ENCODE measurements at places on chromosomes 2 and 18.

DNA sequence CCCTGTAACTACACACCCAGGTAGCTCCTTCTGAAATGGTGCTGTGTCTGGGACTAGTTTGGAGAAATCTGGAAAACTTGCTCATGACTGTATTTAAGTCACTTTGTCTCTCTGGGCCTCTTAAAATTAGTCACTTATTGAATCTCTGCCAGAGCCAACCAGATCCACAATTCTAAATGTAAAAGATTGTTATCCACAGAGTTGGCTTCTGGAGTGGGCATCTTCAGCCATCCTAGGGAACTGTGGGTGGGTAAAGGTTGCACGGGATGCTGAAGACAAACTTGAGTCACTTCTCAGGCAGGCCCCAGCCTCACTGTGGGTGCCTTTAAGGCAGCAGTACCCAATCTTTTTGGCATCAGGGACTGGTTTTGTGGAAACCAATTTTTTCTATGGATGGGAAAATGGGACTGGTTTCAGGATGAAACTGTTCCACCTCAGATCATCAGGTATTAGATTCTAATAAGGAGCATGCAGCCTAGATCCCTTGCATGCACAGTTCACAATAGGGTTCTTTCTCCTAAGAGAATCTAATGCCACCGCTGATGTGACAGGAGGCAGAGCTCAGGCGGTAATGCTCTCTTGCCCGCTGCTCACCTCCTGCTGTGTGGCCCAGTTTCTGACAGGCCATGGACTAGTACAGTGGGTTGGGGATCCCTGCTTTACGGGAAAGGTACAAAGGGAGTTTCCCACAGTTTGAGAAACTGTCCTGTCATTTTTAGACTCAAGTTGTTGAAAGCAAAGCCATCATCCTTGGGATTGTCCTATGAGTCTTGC lies 98.3 kb upstream of the SPRED2 start:
- no peak for DNase-seq

- no peak for DNase-seq
Observed at GRCh38 chr2:8152392-8153257, 529.2 kb upstream of the ID2 start.

DNA sequence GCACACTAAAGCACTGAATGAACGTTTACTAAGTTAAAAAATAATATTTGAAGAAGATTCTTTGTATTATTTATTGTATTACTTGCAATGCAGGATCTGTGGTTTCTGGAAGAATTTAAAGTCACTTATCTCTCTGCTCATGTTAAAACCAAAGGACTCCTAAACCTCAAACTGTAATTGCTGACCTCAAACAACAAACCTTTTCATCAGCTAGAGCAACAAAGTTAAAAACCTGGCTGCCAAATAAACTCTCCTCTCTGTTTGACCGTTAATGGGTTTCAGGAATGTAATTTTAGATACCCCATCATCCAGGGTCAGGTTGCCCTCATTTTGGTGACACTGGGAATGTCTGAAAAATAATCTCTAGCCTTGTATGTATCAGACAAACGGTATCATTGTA lies 239.1 kb downstream of the TGIF1 start:
- no peak for DNase-seq

GRCh38 chr2:206570199-206570598 lies 72.1 kb upstream of the FAM237A start:
- no peak for DNase-seq

GRCh38 chr2:29202819-29203495 lies 87.7 kb downstream of the CLIP4 start:
- DNase-seq, result no peak

DNA sequence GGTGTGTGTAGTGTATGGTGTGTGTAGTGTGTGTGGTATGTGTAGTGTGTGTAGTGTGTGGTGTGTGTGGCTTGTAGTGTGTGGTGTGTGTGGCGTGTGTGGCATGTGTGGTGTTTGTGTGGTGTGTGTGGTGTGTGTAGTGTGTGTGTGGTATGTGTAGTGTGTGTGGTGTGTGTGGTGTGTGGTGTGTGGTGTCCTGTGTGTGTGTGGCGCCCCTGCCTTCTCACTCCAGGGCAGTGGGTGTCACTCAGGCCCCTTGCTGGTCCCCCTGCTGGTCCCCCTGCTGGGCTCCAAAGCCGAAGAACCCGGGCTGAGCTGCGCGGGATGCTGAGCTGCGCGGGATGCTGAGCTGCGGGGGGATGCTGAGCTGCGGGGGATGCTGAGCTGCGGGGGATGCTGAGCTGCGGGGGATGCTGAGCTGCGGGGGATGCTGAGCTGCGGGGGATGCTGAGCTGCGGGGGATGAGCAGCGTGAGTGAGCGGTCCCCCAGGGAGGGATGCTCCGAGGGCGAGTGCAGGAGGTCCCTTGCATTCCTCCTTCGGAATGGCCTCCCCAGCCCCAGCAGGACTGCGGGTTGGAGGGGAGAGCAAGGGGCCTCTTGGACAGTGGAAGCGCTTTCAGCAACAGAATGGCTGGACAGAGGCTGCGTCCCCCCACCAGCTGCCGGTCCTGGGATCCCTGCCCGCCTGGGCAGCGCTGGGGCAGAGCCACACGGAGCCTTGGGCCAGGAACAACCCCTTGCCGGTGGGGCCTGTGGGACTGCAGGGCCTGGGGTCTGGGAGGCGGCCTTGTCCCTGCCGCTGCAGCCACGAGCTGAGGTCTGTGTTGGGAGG lies 3.4 kb upstream of the RTP5 start:
- DNase-seq, result no peak

- no peak for DNase-seq
Observed at GRCh38 chr18:5064841-5065370, 132.2 kb downstream of the AKAIN1 start.

DNA sequence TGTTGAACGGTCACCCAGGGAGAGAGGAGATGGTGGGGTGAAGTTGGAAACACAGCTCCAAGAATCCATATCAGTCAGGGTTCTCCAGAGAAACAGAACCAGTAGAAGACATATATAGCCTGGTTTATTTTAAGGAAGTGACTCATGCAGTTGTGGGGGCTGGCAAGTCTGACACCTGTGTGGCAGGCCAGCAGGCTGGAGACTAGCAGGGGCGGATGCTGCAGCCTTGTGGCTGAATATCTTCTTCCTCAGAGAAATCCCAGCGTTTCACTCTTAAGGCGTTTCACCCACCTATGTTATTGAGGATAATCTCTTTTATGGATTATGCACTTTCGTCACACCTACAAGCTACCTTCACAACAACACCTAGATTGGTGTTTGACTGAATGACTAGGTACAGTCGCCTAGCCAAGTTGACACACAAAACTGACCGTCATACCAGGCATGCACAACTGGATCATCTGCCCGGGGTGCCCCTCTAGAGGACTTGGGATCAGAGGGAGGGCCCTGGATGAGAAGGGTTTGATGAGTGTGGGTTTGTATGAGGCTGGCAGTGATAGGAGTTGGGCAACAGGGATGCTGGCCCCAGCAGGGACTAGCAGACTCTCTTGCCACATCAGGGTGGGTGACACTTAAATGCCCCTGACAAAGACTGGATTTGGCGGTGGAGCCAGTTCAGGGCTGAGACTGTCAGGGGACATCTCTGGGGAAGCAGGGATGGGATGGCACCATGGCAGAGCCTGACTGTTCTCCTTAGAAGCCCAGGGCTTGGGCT lies 23.4 kb downstream of the MROH2A start:
- DNase-seq, result no peak

GRCh38 chr2:183204397-183204796 lies 80.2 kb downstream of the NUP35 start:
- DNase-seq, result no peak

- no peak for DNase-seq
Observed at GRCh38 chr2:123864416-123864815, 160.7 kb upstream of the CNTNAP5 start.

DNA sequence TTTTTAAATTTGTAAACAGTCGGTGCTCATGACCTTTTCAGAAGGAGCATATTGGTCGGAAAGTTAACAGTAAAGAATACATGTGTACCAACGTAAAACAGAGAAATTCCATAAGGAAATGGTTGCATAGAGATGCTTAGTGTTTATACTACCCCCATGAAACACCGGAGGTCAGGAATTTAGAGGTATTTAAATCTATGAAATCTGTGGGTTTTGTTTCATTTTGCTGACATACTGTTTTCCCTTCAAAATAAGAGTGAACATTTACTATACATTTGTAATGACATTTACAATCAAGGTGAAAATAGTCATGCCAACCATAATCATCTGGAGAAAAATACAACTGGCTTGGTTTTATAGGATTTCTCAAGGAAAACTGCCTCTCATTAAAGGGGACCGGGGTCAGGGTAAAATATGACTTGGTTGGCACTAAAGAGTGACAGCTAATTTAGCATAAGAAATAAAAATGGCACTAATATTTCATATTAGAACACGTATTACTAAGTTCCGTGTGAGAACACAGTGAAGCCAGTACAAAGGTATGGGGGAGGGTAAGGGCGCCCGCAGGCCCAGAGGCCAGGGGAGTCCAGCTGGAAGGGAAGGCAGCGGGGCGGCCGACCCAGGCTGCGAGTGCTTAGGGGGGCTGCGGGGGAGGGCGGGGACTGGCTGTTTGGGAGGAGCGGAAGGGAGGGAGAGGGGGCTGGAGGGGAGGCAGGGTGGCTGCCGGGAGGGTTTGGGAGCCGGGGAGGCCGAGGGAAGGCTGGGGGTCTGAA lies 1.1 kb upstream of the RNU4ATAC start:
- peak; percentile 32 for DNase-seq

DNA sequence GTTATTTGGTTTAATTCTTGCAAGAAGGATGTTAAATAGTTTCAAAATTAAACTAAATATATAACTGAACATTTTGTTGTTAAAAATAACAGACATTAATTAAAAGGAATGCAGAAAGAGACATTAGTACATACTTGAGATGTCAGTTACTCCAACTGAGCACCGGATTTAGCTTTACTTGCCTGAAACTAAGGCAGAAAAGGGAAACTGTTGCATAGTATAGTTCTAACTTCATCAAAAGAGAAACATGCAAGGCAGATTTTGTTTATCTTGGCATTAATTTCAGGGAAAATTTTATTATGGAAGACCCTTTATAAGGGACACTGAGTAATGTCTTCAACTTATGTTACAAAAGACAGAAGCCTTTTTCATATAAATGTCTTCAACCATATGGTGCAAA lies 218.3 kb downstream of the STK39 start:
- DNase-seq, result no peak

GRCh38 chr2:171491292-171491691 lies 31.0 kb upstream of the CYBRD1 start:
- no peak for DNase-seq

GRCh38 chr2:13091861-13092378 lies 375.2 kb downstream of the TRIB2 start:
- DNase-seq, result no peak

DNA sequence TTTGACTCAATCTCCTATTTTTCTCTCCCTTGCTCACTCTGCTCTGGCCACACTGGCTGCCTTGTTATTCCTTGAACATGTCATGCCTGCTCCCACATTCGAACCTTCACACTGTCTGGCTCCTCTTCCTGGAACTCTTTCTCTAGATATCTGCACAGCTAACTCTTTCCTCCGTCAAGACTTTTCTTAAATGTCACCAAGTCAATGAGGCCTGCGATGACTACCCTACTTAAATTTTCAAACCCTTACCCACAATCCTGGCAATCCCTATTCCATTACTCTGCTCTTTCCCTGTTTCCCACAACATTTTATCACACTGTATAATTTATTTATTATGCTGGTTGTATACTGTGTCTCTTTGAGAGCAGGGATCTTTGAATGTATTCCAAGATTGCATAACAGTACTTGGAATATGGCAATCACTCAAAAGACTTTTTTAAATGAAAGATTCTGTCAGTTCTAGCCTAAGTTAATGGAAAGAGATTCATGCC lies 206.2 kb downstream of the SRBD1 start:
- DNase-seq, result no peak

DNA sequence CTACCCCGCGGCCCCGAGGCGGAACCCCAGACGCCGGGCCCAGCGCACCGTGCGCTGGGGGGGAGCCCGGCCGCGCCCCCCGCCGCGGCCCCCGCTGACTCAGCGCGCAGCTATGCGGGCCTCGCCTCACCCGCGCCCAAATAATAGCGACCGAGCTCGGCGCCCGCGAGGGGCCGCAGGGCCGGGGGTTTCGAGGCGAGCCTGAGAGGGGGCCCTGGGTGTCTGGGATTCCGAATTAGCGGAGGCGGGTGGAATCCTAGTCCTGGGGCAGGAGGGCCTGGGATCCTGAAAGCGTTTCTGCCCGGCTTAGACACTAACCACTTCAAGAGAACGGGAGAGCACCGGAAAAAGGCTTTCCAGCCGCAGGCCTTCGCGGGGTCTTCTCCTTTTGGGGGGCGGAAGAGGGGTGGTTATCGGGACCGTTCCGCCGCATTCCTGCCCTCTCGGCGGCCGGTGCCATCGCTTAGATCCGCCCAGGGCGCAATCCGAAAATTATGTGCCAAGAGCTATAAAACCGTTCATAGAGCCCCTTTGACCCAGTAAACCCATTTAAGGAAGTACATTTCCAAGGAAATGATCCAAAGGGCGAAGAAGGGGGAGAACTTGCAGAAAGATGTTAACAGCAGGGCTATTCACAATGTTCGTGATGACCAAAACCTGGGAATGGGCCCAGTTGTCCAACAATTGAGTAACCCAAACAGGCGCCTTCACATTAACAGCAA lies 681 bp upstream of the ROCK2 start:
- DNase-seq, result no peak

GRCh38 chr2:69200107-69200520 lies 186.9 kb downstream of the GFPT1 start:
- no peak for DNase-seq

- no peak for DNase-seq
Observed at GRCh38 chr18:68056936-68057335, 540.4 kb upstream of the DSEL start.

- DNase-seq, result no peak
Observed at GRCh38 chr2:240219208-240219890, 78.9 kb upstream of the OTOS start.

DNA sequence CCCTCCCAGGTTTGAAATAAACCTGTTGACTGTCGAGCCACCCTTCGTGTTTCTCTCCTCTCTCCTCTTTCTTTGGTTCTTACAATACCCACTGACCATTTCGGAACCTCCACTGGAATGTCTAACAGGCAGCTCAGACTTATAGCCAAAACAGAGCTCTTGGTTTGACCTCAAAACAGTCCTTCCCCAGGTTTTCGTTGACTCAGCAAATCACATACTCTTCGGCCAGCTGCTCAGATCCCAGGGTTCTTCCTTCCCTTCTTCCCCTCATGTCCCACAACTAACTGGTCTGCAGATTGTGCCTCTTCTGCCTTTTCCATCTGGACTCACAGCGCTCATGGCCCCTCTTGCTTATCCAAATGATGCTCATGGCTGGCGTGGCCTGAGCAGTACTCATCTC lies 4.7 kb downstream of the ARMC9 start:
- no peak for DNase-seq

DNA sequence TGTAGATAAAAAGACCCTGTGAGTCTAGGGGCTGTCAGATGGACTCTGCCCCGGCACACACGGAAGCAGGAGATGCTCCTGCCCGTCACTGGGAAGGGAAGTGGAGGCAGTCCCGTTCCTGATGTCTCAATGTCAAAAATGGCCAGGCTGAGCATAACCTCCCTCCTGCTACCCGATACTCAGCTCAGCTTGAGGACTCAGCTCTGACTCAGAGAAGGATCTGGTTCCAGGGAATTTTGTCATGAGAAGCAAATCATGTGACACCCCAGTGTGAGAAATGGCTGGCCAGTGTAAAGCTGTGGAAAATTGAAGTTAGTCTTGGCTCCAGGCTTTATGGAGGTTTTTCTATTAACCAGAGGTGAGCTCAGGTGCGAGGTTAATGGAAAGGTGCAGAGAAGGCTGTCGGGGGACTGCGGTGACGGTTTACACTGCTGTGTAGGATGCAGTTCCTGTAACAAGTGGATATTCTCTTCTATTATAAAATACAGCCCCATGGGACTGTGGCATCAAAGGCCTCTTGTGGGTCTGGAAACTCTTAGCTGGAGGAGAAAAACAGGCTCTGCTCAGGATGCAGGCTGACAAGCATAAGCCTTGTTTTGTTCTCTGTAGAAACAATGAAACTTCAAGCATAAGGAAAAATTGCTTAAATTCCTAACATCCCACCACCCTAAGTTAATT lies 24.7 kb upstream of the AGAP1 start:
- DNase-seq, result peak; percentile 74
